Testis (tissue), 5 donors: ENCODE measurements at places on chromosomes 6 and 20.

- no peak for DNase-seq
Observed at GRCh38 chr6:106612671-106613416, 16.5 kb downstream of the RTN4IP1 start.

GRCh38 chr6:52566853-52567279 lies 10.0 kb downstream of the TRAM2 start:
- no peak for DNase-seq

DNA sequence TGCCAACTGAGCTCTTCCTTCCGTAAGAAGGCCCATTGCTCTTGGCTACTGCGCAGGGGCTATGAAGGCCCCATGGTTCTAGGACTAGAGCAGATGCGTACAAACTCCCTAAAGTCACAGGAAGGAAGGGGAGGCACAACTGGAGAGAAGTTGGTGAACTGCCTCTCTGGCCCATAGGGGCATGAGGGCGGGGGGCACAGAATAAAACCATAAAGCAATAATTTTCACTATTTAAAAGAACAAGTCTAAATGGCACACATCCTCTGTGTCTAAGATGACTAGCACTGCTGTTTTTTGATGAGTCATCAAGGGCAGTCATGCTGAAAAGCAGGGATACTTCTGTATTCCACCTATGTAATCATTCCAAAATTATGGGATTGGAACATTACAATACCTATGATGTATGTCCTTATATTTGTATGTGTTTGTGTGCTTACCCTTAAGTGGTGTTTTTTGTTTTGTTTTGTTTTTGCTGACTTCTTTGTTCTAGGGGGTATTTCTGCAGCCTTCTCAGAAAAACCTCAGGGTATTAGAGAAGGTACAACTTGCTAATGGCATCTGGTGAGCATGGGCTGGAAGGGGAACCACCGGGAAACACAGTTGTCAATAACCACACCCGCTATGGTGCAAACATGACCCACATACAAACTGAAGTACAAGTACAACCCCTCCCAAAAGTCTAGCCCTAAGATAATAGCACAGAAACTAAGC lies 36.9 kb downstream of the B4GALT5 start:
- DNase-seq = no peak

GRCh38 chr20:2984956-2985661 lies 58.3 kb upstream of the GNRH2 start:
- DNase-seq = no peak
